ENCODE measurements at places on chromosomes 12 and 14.
A peak's percentile ranks its signal among the peaks of the same experiment; 100 is the strongest.

DNA sequence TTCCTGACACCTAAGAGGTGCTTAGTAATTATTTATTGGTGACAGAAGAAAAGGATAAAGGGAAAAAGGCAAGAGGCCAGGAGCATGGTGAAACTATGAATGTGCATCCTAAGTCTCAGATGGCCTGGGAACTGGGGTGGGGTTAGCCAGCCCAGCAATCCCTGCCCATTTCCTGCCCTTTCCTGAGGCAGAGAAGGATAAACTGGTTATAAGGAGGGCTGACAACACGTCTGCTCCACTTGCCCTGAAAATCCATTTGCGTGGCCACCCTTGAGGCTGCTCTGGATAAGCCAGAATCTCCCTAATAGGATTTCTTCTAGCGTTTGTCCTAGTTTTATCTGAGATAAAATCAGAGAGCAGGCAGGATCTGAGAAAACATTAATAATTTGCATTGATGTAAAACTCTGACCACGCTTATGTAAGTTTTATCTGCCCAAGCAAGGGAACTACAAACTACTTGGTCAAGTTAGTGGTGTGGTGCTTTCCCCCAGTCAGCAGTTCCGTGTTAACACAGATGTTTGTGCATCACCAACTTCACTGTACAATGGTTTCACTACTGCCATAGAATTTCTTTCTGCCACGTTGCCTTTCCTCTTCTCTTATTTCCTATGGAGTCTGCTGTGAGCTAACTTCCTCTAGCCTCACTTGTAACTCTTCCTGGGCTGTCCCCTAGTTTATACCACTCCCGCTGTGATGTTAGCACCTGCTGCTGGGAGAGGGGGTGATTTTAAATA is 392.7 kb downstream of the RPS29 start:
- DNase-seq = no peak

GRCh38 chr14:58129208-58129607 is 22.8 kb downstream of the ARMH4 start:
- no peak for DNase-seq

DNA sequence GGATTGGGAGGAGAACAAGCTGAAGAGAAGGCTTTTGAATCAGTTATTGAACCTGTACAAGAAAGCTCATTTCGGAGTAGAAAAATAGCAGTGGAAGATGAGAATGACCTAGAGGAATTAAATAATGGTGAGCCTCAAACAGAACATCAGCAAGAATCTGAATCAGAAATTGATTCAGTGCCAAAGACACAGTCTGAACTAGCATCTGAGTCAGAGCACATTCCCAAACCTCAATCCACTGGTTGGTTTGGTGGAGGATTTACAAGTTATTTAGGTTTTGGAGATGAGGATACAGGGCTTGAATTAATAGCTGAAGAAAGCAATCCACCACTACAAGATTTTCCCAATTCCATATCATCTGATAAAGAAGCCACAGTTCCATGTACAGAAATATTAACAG is 13.5 kb downstream of the MIA2 start:
- DNase-seq = no peak

- no peak for DNase-seq
These were observed 74.4 kb downstream of the PRIMA1 start for GRCh38 chr14:93713726-93714405.

- DNase-seq = no peak
These were observed 14.1 kb upstream of the GPRC5A start for GRCh38 chr12:12877153-12877768.

- no peak for DNase-seq
These were observed 155.0 kb upstream of the C14orf180 start for GRCh38 chr14:104424406-104425072.

DNA sequence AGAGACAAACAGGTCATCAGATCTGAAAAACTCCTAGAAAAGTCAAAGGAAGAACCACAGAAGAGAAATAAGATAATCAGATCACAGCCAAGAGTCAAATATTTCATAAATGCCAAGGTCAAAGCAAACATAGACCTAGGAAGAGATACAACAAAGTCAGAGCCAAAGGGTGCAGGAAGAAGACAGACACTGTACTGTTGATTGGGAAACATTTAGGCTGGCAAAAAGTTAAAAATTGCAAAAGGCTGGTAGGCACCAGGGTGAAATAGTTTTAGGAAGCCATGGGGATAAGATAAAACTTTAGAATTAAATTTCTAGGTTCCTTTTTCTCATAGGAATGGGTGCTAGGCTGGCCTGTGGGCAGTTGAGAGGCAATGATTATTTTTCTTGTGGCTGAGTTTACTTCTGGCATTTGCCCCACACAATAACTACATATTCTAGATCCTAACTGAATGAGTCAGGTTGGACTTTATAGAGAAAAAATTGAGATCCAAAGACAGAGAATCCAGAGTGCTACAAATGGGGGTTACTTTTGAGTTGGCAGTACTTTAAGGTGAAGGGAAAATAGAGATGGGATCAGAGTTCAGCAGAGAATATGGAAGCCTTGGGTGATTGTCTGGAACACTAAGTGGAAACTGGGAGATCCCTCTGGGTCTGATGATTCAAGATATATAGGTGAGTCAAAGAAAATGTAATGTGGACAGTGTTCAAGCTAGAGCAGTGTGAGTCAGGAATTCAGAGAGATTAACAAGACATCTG is 215.5 kb downstream of the C12orf50 start:
- no peak for DNase-seq

DNA sequence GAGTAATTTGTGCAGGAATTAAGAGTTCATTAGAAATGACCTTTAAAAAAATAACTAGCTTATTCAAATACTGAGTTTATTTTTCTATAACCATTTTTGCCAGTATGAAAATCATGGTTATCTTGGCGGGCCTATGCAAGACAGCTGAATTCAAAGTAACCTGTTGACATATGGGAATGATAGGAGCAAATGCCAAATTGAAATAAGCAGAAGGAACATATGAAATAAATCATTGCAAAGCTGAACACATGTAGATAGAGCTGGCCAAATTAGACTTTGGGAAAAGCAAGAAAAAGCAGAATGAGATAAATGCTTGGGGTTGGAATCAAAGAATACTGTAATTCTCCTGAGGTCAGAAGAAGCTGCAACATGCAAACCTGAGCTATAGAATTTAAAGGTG is 372.5 kb downstream of the ADAMTS20 start:
- no peak for DNase-seq

- DNase-seq = no peak
These were observed 81.3 kb upstream of the RESF1 start for GRCh38 chr12:31877884-31878283.

DNA sequence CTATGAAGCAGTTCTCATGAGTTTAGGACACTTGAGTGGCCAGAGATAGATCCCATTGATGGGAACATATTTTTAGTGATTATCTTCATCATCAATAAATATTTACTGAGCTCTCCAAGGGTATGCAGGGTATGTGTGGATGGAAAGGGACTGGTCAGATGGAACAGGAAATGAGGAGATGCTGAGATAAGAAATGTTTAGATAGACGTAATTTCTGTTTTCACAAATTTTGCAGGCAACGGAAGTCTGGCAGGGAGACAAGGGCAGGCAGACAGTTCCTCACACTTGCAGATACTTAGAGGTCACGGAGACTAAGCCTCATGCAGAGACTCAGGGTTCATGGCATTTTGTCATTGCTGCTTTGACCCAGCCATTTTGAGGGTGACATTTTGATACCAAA is 24.3 kb downstream of the BCL2L14 start:
- DNase-seq = peak; percentile 32

- no peak for DNase-seq
These were observed 459.7 kb downstream of the BTG1 start for GRCh38 chr12:91685917-91686316.

- DNase-seq = no peak
These were observed 32.0 kb upstream of the CCDC60 start for GRCh38 chr12:119302451-119303080.

DNA sequence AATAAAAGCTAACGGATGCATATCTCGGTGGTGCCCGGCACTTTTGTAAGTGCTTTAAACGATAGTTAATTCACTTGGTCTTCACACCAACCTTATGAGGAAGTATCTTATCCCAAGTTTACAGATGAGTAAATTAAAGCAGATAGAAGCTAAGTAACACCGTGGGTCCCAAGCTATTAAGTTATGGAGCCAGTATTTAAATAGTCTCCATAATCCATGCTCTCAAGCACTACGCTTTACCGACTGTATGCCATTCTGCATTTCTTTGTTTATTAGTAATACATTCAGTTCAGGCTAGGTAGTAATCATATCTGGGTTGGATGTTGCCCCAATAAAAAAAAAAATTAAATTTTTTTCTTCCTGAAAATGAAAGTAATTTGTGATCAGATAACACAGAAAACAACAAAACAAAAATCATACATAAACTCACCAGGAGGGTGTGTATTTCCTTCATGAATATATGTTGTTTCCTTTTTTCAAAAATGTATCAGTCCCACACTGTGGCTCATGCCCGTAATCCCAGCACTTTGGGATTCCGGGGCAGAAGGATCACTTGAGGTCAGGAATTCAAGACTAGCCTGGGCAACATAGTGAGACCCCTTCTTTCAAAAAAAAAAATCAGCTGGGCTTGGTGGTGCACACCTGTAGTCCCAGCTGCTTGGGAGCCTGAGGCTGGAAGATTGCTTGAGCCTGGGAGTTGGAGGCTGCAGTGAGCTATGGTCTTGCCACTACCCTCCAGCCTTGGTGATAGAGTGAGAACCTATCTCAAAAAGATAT is 1.4 kb upstream of the M6PR start:
- DNase-seq = no peak

DNA sequence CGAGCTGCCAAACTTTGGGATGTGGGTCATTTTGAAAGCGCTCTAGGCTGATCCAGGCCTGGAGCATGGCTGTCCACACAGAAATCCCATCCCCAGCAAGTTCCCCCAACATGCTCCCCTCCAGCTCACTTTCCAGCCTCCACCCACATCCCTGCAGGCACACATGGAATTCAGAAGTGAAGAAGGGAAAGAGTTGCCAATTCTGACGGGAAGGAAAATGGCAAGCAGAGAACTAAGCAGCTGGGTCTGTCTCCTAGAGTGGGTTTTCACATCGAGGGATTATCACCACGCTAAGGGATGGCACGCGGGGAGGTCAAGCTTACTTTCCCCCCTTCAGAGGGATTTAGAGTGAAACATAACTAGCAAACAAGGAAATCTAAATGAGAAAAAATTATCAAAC is 142.3 kb downstream of the RIMBP2 start:
- DNase-seq = no peak

DNA sequence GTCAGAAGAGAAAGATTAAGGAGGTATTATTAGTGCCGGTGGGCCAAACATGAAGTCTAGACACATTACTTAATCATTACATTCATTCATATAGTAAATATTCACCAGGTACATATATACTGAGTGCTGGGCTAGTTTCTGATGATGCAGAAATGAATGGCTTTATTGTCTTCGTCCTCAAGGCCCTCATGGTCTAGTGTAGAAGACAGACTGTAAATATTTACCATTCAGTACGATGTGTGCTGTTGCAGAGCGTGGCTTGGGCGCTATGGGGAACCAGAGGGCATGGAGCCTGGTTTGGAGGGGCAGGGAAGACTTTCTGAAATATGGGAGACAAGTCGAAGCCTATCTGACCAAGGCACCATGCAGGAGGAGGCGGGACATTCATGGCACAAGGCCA is 37.0 kb upstream of the TCL1B start:
- DNase-seq = no peak

DNA sequence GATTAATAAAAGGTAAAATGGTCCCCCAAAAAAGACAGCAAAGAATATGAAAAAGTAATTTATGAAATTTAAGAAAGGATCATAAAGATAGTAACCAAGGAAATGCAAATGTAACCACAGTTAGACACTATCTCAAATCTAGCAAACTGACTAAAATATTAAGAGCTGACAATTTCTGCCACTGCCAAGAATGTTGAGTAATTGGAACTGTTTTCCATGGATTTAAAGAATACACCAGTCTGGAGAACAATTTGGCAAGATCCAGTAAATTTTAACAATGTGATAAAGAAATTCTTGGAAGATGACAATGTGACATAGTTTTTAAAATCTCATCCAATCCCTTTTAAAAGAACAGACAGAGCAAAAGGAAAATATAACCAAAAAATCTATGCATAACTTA is 798.0 kb upstream of the MGAT4C start:
- no peak for DNase-seq

DNA sequence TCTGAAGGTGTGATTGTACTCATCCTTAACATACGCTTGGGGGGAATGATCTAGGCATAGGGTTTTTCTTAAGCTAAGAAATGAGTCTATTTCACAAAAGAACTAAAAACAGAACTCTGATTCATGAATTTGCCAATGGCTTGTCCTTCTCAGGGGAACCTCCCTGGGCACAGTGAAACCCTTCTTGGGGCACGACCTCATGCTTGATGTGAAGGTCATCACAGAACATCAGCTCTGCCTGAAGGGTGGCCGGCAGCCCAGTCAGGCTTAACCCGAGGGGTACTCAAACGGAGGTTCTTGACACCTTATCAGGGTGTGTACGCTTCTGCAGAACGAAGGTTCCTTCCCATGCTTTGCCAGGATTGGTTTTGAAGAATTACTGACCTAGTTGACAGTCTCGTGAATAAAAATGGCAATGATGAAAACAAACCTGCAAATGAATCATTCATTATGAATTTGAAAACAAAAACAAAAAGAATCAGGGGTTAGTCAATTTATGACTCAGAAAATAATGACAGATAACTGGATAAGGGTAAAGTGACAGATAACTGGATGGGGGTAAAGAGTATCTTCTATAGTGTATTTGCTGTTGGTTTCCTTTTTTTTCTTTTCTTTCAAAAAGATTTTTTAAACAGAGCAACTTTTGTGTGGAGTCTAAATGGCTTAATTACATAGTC is 86.4 kb downstream of the GALNT8 start:
- no peak for DNase-seq

- DNase-seq = no peak
These were observed 183.4 kb downstream of the TTC7B start for GRCh38 chr14:90632871-90633270.

- no peak for DNase-seq
These were observed 13.5 kb downstream of the PTGER2 start for GRCh38 chr14:52327374-52328226.

- DNase-seq = no peak
These were observed 34.9 kb upstream of the SPTSSA start for GRCh38 chr14:34496679-34497513.

- peak; percentile 22 for DNase-seq
These were observed 33.5 kb downstream of the MAP1LC3B2 start for GRCh38 chr12:116592731-116593130.

GRCh38 chr12:6208130-6208529 is 7.9 kb downstream of the CD9 start:
- DNase-seq = no peak

DNA sequence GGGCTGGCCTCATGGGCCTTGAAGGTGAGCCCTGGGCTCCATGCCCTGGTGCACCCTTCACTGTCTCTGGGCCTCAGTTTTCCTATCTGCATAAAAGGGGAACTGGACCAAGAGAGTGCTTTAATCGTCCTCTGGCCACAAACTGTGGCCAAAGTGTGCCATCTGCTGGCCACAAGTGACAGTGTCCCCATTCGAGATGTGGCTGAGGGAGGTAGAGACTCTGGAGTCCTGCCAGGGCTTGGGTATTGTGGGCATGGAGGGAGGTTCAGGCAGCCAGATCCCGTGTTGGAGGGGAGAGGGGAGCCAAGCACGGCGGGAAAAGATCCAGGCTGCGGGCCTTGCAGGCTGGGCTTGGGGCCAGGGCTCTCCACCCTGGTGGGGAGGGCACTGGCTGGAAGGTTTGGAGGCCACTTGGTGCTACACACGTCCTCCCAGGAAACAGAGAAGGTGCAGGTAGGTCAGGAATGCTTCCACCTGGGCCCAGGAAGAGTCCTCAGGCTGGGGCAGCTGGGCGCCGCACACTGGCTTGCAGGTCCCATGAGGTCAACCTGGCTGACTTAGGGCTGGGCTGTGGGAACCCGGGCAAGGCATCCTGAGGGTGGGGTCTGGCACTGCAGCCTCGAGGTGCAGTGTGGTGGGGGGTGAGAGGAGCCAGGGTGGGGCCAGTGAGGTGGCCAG is 7.3 kb upstream of the KIF26A start:
- DNase-seq = peak; percentile 73
